Glutamatergic neuron (in vitro differentiated cells): ENCODE measurements at places on chromosomes 1 and 21.

- no peak for DNase-seq
Observed at GRCh38 chr1:14149431-14149830, 449.1 kb upstream of the KAZN start.

- no peak for DNase-seq
Observed at GRCh38 chr21:19900149-19900548, 1098.1 kb upstream of the NCAM2 start.

DNA sequence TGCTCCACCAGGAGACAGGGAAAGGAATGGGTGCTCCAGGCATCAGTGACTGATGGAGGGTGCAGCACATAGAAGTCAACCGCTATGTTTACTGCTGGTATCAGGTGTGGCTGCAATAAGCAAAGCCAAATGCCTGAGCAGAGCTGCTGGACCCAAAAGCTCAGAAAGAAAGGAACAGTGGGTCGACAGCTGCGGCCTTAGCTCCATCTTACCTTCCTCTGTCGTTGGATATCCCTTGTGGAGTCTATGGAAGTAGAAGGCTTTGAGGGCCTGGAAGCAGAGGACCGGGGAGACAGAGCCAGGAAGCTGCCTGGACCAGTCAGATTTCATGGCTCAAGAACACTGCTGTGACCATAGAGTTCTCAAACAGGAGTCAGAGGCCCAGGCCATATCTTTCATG lies 45.3 kb downstream of the RIMS3 start:
- DNase-seq, result no peak

- no peak for DNase-seq
Observed at GRCh38 chr1:117312453-117313138, 54.7 kb upstream of the MAN1A2 start.

- peak; percentile 58 for DNase-seq
Observed at GRCh38 chr1:207495801-207496792, at the start of gene CR1. Gene CR1, plus strand, starts transcription at chr1:207496157. Its CDS starts 111 bp downstream, at chr1:207496268.

DNA sequence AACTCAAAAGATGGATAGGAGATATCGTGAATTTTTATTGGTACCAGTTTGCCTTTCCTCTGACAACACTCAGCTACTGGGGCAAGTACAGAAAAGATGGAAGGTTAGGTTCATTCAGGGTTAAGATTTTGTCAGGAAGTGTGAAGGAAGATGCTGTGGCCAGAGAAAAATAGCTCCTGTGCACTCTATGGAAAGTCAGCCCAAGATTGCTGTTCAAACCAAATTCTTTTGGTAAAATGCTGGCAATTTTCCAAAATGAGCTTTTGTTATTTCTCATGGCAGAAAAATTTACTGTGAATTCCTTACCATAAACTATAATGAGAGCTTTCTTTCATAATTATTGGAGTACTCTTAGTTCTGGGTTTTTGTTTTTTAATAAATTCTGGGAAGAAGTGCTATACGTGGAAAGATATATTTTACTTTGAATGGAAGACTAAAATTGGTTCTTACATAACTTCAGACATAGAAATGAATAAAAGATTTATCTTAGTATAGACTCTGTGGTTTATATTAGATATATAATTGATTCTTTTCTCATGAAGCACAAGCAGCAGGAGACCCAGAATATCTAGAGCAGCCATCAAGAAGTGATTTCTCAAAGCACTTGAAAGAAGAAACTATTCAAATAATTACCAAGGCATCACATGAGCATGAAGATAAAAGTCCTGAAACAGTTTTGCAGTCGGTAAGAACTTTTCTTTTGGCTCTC lies 112.2 kb downstream of the USP25 start:
- no peak for DNase-seq

- no peak for DNase-seq
Observed at GRCh38 chr1:168506204-168506819, 37.5 kb downstream of the XCL2 start.

- peak; percentile 26 for DNase-seq
Observed at GRCh38 chr1:30966690-30967369, 58.3 kb upstream of the SDC3 start.

DNA sequence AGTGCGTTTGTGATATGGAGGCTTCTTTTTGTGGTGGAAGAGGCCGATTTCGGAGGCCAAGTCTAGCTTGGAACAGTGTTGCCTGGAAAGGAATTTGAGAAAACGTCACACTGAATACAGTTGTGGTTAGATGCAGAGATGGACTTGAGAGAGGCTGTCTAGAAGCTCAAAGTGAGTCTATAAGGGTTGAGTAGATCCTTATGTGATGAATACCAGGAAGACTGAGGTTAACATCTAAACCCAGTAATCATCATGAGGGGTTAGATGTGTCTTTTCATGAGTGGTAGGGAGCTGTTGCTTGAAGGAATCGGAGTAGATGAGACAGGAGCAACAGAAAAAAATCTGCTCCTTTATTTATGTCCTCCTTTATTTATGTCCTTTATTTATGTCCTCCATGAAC lies 114.6 kb upstream of the IVNS1ABP start:
- no peak for DNase-seq

GRCh38 chr1:25146451-25146855 lies 85.8 kb downstream of the SYF2 start:
- DNase-seq, result no peak

DNA sequence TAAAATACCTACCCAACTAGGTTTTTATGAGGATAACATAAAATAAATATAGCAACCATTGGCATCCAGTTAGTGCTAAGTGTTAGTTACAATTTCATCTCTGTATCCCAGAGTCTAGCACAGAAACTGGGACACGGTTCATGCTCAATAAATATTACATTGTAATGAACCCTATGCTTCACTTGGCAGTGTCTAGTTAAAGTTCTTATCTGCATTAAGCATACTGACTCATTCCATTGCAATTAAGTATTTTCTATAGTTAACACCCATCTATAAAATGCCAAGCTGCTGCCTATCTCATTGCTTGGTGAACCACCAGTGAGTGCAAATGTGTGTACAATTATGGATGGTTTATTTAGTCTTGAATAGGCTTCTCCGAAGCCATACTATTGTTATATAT lies 15.2 kb downstream of the CHML start:
- no peak for DNase-seq

- DNase-seq, result no peak
Observed at GRCh38 chr1:222240536-222241181, 307.2 kb downstream of the HHIPL2 start.

- no peak for DNase-seq
Observed at GRCh38 chr1:24317956-24318614, 1.1 kb upstream of the GRHL3 start.

DNA sequence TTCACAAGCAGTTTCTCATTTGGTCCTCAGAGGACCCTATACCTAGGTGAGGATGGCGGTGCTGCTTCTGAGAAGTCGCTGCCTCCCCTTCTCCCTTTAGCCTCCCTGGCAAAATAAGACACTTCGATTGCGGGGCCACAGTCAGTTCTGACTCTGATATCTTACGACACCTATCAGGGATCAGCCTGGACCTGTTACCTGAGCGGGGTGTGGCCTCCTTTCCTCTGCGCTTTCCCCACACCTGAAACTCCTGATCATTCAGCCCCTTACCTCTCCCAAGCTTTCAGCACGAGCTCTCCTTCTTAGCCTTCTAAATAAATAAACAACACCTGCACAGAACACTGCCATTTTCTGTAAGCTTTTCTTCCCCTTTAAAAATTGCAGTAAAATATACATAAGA lies 24.6 kb upstream of the GPR137B start:
- no peak for DNase-seq

DNA sequence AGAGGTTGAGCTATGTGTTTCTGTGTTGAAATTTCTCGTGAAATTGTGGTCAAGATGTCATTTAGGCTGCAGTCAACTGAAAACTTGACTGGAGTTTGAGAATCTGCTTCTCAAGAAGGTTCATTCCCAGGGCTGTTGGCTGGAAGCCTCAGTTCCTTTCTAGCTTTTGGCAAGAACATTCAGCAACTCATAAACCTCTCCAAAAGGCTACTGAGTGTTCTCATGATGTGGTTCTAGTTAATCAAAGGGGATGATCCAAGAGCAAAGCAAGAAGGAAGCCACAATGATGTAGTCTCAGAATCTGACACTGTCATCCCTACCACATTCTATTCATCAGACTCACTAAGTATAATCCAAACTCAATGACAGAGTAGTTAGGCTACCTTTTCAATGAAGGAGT lies 66.6 kb downstream of the SPATA6 start:
- no peak for DNase-seq

- peak; percentile 75 for DNase-seq
Observed at GRCh38 chr1:94819945-94820746, at the start of gene SLC44A3. Gene SLC44A3, plus strand, starts transcription at chr1:94820357. Its CDS starts 95 bp downstream, at chr1:94820452.

- DNase-seq, result no peak
Observed at GRCh38 chr1:30891227-30891552, 17.4 kb downstream of the SDC3 start.

DNA sequence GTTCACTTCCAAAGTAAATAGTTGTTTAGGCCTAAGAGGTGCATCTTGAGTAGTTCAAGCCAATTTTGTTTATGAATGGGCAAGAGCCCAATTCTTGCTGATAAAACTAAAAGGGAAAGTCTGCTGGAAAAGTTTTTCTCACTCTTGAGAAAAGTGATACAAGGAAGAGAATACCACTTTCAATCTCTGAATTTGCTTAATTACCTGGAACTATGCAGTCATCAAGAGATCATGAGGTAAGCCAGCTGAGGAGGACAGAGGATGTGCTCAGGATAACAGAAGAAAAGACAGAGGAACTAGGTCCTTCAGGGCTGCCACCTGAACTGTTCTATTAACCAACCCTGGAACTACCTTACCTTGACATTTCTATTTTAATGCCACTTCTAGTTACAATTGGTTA lies 42.2 kb downstream of the ILDR2 start:
- DNase-seq, result no peak

- DNase-seq, result no peak
Observed at GRCh38 chr1:229253151-229253974, 17.5 kb upstream of the RAB4A start.

DNA sequence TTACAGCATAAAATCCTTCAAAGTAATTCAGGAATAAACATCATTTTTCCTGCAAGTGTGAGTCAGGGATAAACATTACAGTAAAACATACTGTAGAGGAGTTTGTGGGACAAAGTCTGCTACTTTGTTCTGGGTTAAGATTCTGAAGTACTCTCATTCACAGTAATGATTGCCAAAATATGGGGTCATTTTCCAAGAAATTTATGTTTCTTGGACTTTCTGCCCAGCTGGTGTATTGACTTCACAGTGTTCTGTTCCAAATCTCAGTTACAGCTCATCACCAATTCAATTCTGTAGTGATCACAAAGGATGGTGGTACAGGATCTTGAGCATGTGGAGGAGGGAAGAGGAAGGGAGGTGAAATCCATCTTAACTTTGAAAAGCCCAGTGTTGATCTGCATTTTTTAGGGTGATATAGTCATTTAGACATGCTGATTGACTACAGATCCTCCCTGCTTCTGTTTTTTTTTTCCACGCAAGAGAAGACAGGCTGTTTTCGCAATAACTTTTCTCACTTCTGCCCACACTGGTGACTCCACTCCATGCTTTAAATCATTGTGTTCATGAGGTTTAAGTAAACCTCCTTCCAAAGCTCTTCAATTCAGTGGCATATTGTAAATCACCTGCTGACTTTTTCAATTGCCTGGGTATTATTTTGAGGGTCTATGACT lies 60.4 kb upstream of the C1orf53 start:
- DNase-seq, result no peak

GRCh38 chr1:215603319-215603718 lies 36.2 kb downstream of the KCTD3 start:
- DNase-seq, result no peak

DNA sequence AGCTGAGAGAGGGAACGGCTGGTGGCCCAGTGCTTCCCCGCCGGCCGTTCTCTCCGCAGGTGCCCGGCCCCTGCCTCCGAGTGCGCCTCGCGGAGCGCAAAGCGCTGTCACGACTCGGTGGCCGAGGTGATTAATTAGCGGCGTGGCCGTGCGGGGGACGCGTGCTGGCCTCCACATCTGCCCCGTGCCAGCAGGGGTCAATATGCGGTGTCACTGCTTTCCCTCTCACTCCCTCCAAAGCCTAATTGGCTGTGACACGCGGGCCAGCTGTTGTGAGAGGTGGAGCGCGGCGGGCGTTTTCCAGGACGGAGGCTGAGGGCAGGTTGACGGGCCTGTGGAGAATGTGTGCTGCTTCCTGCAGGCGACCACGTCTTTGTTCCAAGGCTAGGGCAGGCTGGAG lies 239.0 kb downstream of the LMX1A start:
- DNase-seq, result peak; percentile 46

DNA sequence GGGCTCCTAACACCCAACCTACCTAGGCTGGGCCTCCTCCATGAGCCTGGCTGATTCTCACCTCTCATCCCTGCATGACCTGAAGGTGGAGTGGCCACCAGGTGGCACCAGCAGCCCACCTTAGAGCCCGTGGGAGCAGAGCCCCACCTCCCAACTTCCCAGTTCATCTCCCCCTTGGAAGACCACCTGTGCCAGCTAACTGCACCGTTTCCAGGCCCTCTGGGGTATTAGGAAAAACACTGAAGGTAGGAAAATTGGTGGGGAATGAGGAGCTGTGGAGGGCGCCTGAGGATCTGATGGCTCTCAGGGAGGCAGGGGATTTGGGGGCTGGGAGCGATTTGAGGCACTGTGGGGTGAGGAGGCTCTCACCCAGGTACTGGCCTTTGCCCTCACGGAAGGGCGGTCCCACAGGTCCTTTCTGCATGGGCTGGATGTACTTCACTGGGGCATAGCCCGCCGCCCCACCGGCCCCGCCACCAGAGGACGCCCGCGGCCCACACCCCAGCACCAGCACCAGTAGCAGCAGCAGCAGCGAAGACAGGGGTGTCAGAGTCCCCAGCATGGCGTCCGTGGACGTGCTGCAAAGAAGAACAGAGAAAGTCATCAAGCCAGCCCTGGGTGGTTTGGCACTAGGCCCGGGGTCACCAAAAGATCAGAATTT lies 11.1 kb downstream of the ADPRS start:
- DNase-seq, result peak; percentile 90

- DNase-seq, result no peak
Observed at GRCh38 chr1:178046591-178047270, 47.2 kb upstream of the RASAL2 start.

GRCh38 chr1:185695299-185695698 lies 38.9 kb upstream of the HMCN1 start:
- DNase-seq, result no peak

- DNase-seq, result no peak
Observed at GRCh38 chr21:41706678-41707077, 60.2 kb downstream of the RIPK4 start.

GRCh38 chr1:32468791-32469190 lies 3.9 kb downstream of the ZBTB8B start:
- no peak for DNase-seq
